Naive thymus-derived CD4-positive, alpha-beta T cell (primary cell): ENCODE measurements at places on chromosomes 11 and 22. TPM values are rescaled to one million over a fixed set of nuclear protein-coding genes. Genes with fewer than 3 reads are reported as not detected.

DNA sequence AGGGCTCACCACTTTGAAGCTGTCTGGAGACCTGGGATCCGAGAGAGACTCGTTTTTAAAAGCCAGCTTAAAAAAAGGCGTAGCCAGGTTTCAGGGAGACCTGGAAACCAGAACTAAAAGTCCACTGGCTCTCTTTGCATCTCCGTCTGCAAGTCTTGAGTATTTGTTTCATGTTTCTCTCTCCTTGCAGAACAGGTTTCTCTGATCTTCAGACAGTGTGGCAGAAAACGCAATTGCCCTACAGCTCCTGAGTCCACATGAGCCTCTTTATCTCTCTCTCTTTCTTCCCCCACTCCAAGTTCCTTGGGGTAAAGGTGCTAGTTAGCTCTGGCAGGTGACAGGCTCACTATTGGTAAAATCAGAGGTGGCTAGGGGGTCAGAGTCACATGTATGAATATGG is 67.0 kb upstream of the AMPD3 start:
- no peaks in the 10 kb centered on the region for H3K27me3 ChIP-seq
- H3K27ac ChIP-seq, result no peak overlapping the region
- H3K36me3 ChIP-seq, result no peaks in the 10 kb centered on the region
- no peak for DNase-seq
- H3K4me1 ChIP-seq, result no peaks in the 10 kb centered on the region

DNA sequence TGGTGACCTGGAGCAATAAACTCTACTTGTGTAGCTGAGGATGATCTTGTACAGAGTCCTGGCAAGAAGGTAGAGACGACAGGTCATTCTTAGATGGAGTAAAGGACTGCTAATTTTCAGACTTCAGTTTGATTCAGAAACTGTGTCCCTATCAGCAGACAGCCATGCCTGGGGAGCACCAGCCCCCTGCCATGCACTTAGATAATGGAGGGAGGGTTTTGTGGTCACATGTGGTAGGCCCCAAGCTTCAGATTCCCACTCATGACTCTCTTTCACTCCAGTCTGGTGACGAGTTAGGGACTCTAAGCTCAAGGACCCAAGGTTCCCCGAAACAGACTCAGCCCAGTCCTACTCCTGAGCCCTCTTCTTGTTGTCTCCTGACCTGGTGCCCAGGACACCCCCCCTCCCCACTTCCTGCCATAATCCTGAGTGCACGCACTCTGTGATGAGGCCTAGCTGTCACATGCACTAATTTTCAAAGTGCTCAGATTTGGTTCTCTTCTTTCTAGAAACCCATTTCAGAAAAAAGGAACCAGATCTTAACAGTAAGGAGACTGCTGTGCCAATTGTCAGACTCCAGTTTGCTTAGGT is 10.2 kb upstream of the AMPD3 start:
- no peaks in the 10 kb centered on the region for H3K27me3 ChIP-seq
- H3K27ac ChIP-seq, result peak overlapping the region; percentile 22
- H3K36me3 ChIP-seq, result no peaks in the 10 kb centered on the region
- DNase-seq, result peak; percentile 45
- peaks cover 25% of the 10 kb centered on the region for H3K4me1 ChIP-seq

- H3K27ac ChIP-seq, result no peak overlapping the region
- H3K27me3 ChIP-seq, result no peaks in the 10 kb centered on the region
- no peak overlapping the region for H3K4me3 ChIP-seq
- H3K36me3 ChIP-seq, result no peaks in the 10 kb centered on the region
- DNase-seq, result no peak
Measured at GRCh38 chr11:96186806-96187205, 156.2 kb downstream of the MAML2 start.

DNA sequence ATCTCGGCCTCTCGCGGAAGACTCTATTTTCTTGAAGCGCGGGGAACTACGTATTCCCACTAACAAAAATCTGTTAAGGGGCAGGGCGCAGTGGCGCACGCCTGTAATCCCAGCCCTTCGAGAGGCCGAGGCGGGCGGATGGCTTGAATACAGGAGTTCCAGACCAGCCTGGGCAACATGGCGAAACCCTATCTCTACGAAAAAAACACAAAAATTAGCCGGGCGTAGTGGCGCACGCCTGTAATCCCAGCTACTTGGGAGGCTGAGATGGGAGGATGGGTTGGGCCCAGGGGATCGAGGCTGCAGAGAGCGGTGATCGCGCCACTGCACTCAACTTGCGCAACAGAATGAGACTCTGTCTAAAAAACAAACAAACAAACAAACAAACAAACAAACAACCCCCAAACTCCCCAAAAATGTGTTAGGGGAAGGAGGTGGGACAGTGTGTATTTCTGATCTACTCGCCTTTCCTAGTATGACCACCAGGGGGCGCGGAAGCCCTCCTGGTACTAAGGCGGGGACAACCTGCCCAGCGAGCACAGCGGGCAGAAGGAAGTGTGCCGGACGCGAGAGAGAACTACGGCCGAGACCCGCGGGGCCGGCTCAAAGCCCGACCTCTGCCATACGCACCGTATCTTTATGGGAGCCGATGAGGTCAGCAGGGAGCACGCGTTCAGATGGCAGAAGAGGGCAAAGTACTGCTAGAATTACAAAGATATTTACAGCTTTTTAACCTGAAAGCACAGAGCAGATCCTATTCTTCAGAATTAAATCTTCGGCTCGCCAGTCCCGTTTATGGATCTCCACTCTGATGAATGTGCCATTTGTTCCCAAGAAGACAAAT is 1.3 kb upstream of the STX3 start:
- DNase-seq, result peak; percentile 80
- H3K4me3 ChIP-seq, result peak overlapping the region; percentile 91

- peaks cover 34% of the 10 kb centered on the region for H3K4me1 ChIP-seq
- no peaks in the 10 kb centered on the region for H3K27me3 ChIP-seq
- DNase-seq, result no peak
- no peak overlapping the region for H3K27ac ChIP-seq
- H3K36me3 ChIP-seq, result no peaks in the 10 kb centered on the region
Measured at GRCh38 chr11:85762226-85762625, 48.7 kb downstream of the SYTL2 start.

GRCh38 chr22:36337365-36338130 is 50.2 kb downstream of the MYH9 start:
- H3K27me3 ChIP-seq, result no peaks in the 10 kb centered on the region
- H3K36me3 ChIP-seq, result peaks cover 47% of the 10 kb centered on the region
- peaks cover 96% of the 10 kb centered on the region for H3K4me1 ChIP-seq

DNA sequence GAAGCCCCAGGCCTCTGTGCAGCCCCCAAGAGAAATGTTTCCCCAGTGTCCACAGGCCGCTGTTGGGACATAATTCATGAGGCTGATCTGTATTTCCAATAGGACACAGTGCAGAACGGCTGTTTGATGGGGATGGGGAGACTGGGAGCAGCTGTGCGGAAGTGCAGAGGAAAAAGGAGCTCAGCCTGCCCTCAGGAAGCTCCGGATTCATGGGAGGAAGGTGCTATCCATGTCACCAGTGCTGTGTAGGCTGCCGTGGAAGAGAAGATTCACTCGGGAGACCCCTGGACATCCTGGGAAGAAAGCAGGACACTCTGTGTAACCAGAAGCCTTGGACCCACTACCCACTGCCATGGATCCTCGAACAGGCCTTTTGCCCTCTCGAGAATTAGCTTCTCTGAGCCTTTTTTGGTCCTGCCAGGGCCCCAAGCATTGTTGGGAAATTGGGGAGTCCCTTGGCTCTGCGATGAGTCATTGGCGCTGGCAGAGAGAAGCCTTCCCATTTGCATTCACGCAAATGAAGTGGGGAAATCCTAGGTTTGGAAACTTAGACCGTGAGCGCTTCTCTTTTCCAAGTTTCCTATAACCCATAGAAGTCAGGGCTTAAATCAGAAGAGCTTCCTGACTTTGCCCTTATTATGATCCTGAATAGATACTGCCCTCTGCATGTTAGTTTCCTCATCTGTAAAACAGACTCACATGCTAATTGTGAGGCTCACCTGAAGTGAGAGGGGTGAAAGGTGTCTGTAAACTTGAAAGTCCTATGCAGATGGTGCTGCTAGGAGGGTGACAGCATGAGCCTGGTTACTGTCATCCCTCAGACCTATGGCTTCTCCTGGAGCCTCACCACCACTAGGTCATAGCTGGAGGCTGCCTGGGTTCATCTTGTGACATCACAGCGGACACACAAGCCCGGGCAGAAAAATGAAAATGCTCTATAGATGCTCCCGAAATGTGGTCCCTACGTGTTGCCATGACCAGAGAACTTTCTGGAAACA is 229.2 kb upstream of the B3GAT1 start:
- no peaks in the 10 kb centered on the region for H3K36me3 ChIP-seq
- H3K4me1 ChIP-seq, result no peaks in the 10 kb centered on the region
- H3K27me3 ChIP-seq, result no peaks in the 10 kb centered on the region
- no peak overlapping the region for H3K4me3 ChIP-seq
- H3K27ac ChIP-seq, result no peak overlapping the region

GRCh38 chr11:15629690-15630321 is 515.1 kb downstream of the INSC start:
- H3K27me3 ChIP-seq, result no peaks in the 10 kb centered on the region
- no peak for DNase-seq
- H3K4me3 ChIP-seq, result no peak overlapping the region
- no peak overlapping the region for H3K27ac ChIP-seq
- no peaks in the 10 kb centered on the region for H3K36me3 ChIP-seq

GRCh38 chr11:64892411-64892831 is 14.0 kb upstream of the EHD1 start:
- peaks cover 10% of the 10 kb centered on the region for H3K4me1 ChIP-seq
- H3K27ac ChIP-seq, result no peak overlapping the region
- no peak overlapping the region for H3K4me3 ChIP-seq
- no peaks in the 10 kb centered on the region for H3K27me3 ChIP-seq

DNA sequence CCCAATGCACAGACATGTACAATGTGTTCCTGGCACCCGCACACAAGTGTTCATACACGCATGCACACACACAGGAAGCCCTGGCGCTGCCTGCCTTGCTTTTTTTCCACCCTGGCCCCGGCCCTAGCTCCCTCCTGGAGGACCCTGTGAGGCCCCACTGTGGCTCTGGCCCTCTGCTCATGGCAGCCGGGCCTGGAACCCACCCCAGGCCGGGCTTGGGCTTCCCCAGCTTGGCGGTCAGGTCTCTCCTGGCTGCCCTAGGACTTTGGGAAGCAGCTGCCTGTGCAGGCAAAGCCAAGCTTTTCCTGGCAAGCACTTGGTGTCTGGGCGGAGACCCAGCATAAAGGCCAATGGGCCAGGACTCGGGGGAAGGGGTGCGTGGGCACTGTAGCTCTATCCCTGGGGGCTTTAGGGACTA is 30.5 kb downstream of the CD82 start:
- peak overlapping the region; percentile 70 for H3K27ac ChIP-seq
- H3K4me1 ChIP-seq, result peaks cover 37% of the 10 kb centered on the region
- H3K36me3 ChIP-seq, result no peaks in the 10 kb centered on the region
- DNase-seq, result no peak
- H3K27me3 ChIP-seq, result no peaks in the 10 kb centered on the region

GRCh38 chr11:32374261-32374711 is 61.1 kb downstream of the WT1 start:
- no peaks in the 10 kb centered on the region for H3K27me3 ChIP-seq
- DNase-seq, result no peak
- H3K36me3 ChIP-seq, result no peaks in the 10 kb centered on the region
- H3K27ac ChIP-seq, result no peak overlapping the region

DNA sequence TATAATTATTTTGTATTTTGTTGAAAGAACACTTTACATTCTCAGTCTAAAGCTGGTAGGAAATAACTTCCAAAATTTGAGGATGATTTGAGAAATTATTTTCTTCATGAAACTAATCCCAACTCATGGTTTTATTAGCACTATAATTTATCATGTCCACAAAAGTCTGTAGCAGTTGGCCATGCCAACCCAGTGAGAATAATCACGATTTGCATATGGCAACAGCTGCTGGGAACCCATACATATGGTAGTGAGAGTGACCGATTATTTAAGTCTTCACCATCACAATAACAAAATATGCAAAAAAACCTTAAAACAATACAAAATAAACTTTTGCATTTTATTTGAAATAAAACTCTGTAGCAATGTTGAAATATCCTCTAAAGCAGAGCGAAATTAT is 445.9 kb upstream of the ANO3 start:
- no peak for DNase-seq
- H3K27me3 ChIP-seq, result no peaks in the 10 kb centered on the region
- no peaks in the 10 kb centered on the region for H3K4me1 ChIP-seq
- H3K4me3 ChIP-seq, result no peak overlapping the region
- no peaks in the 10 kb centered on the region for H3K36me3 ChIP-seq

DNA sequence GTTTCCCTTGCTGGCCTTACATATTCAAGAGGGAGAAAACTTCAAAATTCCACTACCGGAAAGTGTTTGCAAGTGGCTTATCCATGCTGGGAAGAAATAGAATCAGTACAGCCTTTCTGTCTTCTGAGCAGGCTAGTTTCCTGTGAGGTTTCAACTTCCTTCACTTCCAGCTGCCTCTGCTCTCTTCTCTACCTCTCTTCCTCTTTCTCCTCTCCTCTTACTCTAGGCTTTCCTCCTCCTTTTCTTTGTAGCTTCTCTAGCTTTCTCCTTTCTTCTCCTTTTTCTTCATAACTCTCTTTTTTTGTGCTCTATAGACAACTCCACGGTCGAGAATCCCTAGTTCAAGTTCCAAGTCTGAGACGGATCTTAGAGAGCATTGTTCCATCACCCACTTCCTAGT is 421.8 kb downstream of the ETS1 start:
- H3K27me3 ChIP-seq, result no peaks in the 10 kb centered on the region
- no peaks in the 10 kb centered on the region for H3K4me1 ChIP-seq
- H3K4me3 ChIP-seq, result no peak overlapping the region
- H3K27ac ChIP-seq, result no peak overlapping the region

DNA sequence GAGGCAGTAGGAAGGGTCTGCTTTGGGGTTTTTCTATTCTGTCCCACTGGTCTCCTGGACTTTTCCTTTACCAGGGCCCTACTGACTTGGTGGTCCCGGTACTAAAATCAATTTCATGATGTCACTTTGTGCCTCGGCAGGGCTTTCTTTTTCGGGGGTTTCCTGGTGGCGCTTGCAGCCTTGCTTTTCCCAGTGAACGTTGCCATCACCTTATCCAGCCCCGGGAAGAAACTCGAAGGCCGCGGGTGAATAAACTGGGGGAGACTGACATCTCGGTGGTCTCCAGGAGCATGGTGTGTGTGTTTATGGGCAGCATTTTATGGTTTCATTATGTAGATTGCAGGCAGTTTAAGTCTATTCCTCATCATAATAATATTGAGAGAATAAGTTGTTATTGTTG is 84.4 kb downstream of the KCNQ1 start:
- H3K27ac ChIP-seq, result no peak overlapping the region
- no peaks in the 10 kb centered on the region for H3K27me3 ChIP-seq
- DNase-seq, result no peak
- H3K4me1 ChIP-seq, result peaks cover 37% of the 10 kb centered on the region
- H3K36me3 ChIP-seq, result no peaks in the 10 kb centered on the region
- no peak overlapping the region for H3K4me3 ChIP-seq

ZNF280B gene
- polyA plus RNA-seq, result 2.7 TPM

HBG2 gene
- polyA plus RNA-seq, result not detected

PANX3 gene
- not detected for polyA plus RNA-seq

SGSM1 gene
- polyA plus RNA-seq, result 0.52 TPM

KREMEN1 gene
- not detected for polyA plus RNA-seq

LDHAL6A gene
- polyA plus RNA-seq, result 0.25 TPM

SLC22A12 gene
- not detected for polyA plus RNA-seq

MMP3 gene
- not detected for polyA plus RNA-seq

TYR gene
- polyA plus RNA-seq, result not detected

AGBL2 gene
- 1.8 TPM for polyA plus RNA-seq

TNNT3 gene
- polyA plus RNA-seq, result 0.31 TPM

F2 gene
- polyA plus RNA-seq, result not detected
